Endothelial cell of umbilical vein (primary cell): ENCODE measurements at places on chromosomes 6 and 20. TPM values are rescaled to one million over a fixed set of nuclear protein-coding genes. Genes with fewer than 3 reads are reported as not detected.
A peak's percentile ranks its signal among the peaks of the same experiment; 100 is the strongest.

BMP2 gene
- total RNA-seq = 11.1 and 15.7 TPM in 2 replicates

DNA sequence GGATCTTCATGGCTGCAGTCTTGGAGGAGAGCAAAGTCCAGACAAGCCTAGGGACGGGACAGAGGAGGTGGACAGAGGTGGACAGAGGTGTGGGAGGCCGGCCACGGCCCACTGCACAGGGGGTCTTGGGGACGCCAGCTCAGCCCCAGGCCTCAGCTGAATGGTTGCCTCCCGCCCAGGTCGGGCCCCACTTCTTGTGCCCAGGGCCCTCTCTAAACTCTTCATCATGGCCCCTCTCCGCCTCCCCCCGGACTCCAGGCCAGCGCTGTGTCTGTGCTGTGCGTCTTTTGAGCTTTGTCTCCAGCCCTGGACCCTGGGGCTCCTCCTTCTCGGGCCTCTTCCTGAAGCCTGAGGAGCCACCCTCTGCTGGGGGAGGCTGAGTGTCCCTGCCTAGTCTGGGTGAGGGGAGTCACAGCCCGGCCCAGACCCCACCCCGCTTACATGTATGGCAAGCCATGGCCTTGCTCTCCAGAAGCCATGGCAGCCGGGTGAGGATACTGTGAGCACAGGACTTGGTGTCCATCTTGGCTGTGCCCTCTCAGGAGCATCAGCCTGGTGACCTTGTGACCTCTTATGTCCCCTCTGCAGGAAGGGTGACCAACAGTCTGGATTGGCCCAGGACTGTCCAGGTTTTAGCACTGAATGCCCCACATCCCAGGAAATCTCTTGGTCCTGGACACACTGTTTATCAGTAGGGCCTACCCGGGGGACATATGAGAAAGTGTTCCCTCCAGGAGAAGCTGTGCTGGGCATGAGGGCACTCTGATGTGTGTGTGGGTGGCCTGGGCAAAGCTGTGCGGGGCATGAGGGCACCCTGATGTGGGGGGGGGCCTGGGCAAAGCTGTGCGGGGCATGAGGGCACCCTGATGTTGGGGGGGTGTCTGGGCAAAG, 9.4 kb upstream of the NPBWR2 start:
- no peak overlapping the region for H3K27ac ChIP-seq
- H3K36me3 ChIP-seq = no peaks in the 10 kb centered on the region
- no peaks in the 10 kb centered on the region for H3K4me1 ChIP-seq
- no peak for DNase-seq
- H3K27me3 ChIP-seq = peaks cover 4% of the 10 kb centered on the region

DNA sequence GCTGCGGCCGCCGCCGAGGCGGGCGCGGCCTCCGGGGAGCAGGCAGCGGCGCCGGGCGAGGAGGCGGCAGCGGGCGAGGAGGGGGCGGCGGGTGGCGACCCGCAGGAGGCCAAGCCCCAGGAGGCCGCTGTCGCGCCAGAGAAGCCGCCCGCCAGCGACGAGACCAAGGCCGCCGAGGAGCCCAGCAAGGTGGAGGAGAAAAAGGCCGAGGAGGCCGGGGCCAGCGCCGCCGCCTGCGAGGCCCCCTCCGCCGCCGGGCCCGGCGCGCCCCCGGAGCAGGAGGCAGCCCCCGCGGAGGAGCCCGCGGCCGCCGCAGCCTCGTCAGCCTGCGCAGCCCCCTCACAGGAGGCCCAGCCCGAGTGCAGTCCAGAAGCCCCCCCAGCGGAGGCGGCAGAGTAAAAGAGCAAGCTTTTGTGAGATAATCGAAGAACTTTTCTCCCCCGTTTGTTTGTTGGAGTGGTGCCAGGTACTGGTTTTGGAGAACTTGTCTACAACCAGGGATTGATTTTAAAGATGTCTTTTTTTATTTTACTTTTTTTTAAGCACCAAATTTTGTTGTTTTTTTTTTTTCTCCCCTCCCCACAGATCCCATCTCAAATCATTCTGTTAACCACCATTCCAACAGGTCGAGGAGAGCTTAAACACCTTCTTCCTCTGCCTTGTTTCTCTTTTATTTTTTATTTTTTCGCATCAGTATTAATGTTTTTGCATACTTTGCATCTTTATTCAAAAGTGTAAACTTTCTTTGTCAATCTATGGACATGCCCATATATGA, 3.2 kb downstream of the MARCKS start:
- peak overlapping the region; percentile 100 for H3K4me3 ChIP-seq
- peak overlapping the region; percentile 100 for H3K27ac ChIP-seq
- H3K4me1 ChIP-seq = peaks cover 22% of the 10 kb centered on the region
- H3K27me3 ChIP-seq = no peaks in the 10 kb centered on the region

DNA sequence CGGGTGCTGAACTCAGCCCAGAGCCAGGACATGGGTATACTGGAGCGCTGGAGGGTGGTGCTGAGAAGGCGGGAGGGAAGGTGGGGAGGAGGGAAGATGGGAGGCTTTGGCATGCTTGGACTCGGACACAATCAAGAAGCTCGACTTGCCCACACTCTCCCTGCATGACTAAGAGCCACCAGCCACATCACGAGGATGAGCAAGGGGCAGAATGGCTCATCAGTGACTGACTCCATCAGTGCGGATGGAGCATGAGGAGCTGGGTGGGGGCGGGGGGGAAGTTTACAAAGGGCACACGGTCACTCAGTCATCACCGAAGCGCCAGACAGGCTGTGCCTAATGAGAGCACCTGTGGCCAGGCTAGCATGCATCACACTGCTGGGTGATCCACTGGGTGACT, 222.8 kb downstream of the KIF16B start:
- no peaks in the 10 kb centered on the region for H3K27me3 ChIP-seq
- no peaks in the 10 kb centered on the region for H3K36me3 ChIP-seq
- H3K4me3 ChIP-seq = no peak overlapping the region

- no peak for DNase-seq
- H3K4me3 ChIP-seq = no peak overlapping the region
- no peak overlapping the region for H3K27ac ChIP-seq
- no peaks in the 10 kb centered on the region for H3K36me3 ChIP-seq
- no peaks in the 10 kb centered on the region for H3K27me3 ChIP-seq
These were observed 25.0 kb downstream of the SH3BGRL2 start for GRCh38 chr6:79656134-79656533.

GRCh38 chr6:52620906-52621190, 44.0 kb upstream of the TRAM2 start:
- H3K4me1 ChIP-seq = no peaks in the 10 kb centered on the region
- H3K36me3 ChIP-seq = no peaks in the 10 kb centered on the region
- H3K27ac ChIP-seq = no peak overlapping the region
- H3K4me3 ChIP-seq = no peak overlapping the region

GRCh38 chr6:168048724-168049025, 30.3 kb downstream of the FRMD1 start:
- no peaks in the 10 kb centered on the region for H3K27me3 ChIP-seq
- no peak overlapping the region for H3K27ac ChIP-seq
- H3K4me3 ChIP-seq = no peak overlapping the region
- no peak for DNase-seq
- no peaks in the 10 kb centered on the region for H3K36me3 ChIP-seq
- no peaks in the 10 kb centered on the region for H3K4me1 ChIP-seq

GRCh38 chr20:50589548-50590347, 79.6 kb downstream of the PTPN1 start:
- H3K27me3 ChIP-seq = no peaks in the 10 kb centered on the region
- H3K27ac ChIP-seq = no peak overlapping the region
- no peak for DNase-seq
- peaks cover 10% of the 10 kb centered on the region for H3K4me1 ChIP-seq
- H3K4me3 ChIP-seq = no peak overlapping the region
- H3K36me3 ChIP-seq = peaks cover 24% of the 10 kb centered on the region
